ENCODE measurements at places on chromosomes 5 and 9. TPM values are rescaled to one million over a fixed set of nuclear protein-coding genes. Genes with fewer than 3 reads are reported as not detected.

- DNase-seq: no peak
Observed at GRCh38 chr5:83396662-83397061, 74.9 kb upstream of the VCAN start.

DNA sequence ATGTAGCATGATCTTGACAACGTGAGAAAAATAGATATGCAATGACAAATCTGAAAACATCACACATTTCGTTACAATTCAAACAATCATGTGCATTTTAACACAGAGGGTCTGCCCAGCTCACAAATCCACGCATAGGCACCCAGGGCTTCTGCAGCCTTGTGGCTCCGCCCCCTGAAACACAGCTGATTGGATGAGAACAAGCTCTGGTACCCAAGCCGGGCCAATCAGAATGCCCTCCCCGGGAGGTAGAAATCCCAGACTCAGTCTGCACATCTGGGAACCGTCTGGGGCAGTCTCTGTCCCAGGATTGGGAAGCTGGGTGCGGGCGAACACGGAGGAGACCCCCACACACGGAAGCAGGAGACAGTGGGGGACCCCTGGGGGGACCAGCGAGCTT is 137.5 kb downstream of the GAPVD1 start:
- DNase-seq: no peak

- DNase-seq: peak; percentile 92
Observed at GRCh38 chr5:98929710-98930298, 997 bp upstream of the CHD1 start.

- no peak for DNase-seq
Observed at GRCh38 chr5:16855485-16855884, 80.6 kb downstream of the MYO10 start.

DNA sequence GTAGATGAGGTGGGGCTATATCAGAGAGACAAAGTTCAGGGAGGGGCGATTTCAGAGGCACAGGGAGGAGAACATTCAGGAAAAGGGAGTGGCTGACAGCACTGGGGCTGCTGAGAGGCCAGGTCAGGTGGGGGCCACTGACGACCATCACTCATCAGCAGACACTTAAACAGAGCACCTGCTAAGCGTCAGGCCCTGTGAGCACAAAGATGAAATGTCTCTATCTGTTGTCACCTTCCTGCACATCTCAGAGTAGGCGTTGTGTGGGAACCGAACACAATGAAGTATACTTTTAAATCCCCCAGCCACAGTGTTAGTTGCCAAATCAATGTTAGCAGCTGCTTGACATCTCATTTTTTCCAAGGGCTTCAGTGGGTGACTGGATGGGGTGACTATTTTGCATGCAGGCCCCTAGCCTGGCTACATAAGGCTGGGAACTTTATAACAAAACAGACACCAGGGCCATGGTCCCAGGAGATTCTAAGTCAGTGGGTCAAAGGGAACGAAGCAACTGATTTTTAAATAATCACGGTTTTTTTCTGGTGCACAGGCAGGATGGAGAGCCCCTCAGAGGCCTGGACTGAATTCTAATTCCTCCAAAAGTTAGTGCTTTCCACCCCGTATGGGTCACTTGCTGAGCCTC is 31.1 kb upstream of the ANKRD18A start:
- no peak for DNase-seq

GRCh38 chr5:98187945-98188344 is 585.5 kb upstream of the RGMB start:
- peak; percentile 21 for DNase-seq

- DNase-seq: no peak
Observed at GRCh38 chr9:75033791-75034473, 5.8 kb upstream of the CARNMT1 start.

The ALDOB gene
- total RNA-seq: not detected
